ENCODE measurements at places on chromosomes 5 and 9. TPM values are rescaled to one million over a fixed set of nuclear protein-coding genes. Genes with fewer than 3 reads are reported as not detected.

DNA sequence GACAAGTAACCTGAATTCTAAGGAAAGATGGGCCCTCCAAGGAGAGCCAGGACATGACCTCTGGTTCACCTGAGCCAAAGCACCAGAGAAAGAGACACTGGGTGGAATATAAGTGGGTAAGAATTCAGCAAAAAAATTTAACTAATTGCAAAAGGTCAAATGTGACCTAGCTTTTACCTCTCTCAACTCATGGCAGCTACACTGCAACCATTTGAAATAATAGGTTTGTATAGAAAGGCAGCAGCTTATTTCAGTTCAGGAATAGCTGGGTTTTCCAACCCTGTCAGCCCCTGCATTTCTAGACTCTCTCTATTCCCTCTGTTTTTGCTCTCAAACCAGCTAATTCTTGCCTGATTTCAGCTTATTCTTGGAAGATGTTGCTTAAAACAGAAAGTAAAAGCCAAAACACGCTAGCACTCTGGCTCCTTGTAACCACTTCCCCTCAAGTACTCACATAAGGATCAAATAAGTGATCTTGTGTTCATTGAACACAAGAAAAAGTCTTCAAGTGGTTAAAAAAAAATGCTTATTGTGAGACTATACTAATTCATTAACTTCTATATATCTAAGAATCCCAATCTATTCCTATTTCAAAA, 101.1 kb upstream of the NR4A3 start:
- no peak for DNase-seq

- DNase-seq: no peak
These were observed 131.7 kb downstream of the ADAMTS16 start for GRCh38 chr5:5271786-5272321.

- DNase-seq: peak; percentile 32
These were observed 172.3 kb upstream of the PLPPR1 start for GRCh38 chr9:100856238-100856637.

Gene IL7R
- 1.6 TPM for total RNA-seq

Gene CDC20B
- total RNA-seq: not detected

- DNase-seq: no peak
These were observed 16.6 kb downstream of the PTGR1 start for GRCh38 chr9:111582888-111583287.

Gene IGFBPL1
- 8.8 TPM for total RNA-seq

DNA sequence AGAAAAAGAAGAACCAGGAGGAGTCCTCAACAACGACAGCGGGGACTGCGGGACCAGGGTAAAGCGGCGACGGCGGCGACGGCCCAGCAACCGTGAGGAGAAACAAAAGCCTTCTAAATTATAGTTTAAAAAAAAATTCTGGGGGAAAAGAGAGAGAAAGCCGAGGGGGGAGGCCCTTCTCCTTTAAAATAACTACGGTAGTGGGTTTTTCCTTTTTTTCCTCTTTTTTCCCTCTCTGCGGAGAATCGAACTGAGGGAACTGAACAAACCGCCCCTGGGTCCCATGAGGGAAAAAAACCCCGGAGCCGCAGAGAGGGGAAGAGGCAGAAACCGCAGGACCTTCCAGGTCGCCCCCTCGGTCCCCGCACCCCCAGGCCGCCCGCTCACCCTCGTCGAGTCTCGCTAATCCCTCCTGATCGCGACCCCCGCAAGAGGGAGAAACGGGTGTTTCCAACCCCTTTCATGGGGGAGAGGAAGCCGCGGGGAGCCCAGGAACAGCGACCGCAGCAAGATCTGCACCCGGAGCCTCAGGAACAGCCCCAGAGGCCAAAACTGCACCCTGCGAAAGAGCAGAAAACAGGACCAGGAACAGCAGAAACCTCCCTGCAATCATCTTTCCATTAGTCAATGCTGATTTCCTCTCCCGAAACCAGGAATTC, 453 bp downstream of the CPEB4 start:
- DNase-seq: no peak

Data from epithelial cell of proximal tubule (primary cell).